Tibial nerve (tissue), 4 donors: ENCODE measurements at places on chromosomes 2 and 18.

GRCh38 chr2:143801561-143801960, 672.3 kb downstream of the ARHGAP15 start:
- no peak overlapping the region for H3K27ac ChIP-seq
- no peaks in the 10 kb centered on the region for H3K27me3 ChIP-seq
- no peak for DNase-seq
- no peak overlapping the region for H3K4me3 ChIP-seq

DNA sequence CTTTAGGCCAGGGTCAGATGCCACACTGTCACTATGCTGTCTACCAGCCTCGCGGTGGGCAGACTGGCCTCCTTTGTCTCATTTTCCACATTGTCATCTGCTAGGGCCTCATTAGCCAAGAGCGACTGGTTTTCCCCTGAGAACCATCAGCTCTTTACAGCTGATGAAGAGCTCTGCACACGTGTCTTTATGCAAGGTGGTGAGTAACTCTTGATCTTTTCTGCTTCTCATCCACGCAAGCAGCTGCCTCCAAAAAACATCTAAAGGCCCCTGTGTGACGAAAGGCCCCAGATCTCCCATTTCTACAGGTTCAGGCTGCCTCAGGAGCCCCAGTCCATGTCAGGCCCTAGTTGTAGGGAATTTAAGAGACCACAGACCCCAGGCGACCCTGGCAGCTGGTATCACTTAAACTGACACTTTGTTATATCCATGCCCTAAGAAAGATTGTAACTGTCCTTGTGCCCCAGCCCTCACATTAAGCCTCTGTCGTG, 52.9 kb downstream of the DPYSL5 start:
- no peaks in the 10 kb centered on the region for H3K27me3 ChIP-seq
- no peaks in the 10 kb centered on the region for H3K4me1 ChIP-seq
- no peak for DNase-seq
- H3K27ac ChIP-seq = no peak overlapping the region
- no peak overlapping the region for H3K4me3 ChIP-seq

DNA sequence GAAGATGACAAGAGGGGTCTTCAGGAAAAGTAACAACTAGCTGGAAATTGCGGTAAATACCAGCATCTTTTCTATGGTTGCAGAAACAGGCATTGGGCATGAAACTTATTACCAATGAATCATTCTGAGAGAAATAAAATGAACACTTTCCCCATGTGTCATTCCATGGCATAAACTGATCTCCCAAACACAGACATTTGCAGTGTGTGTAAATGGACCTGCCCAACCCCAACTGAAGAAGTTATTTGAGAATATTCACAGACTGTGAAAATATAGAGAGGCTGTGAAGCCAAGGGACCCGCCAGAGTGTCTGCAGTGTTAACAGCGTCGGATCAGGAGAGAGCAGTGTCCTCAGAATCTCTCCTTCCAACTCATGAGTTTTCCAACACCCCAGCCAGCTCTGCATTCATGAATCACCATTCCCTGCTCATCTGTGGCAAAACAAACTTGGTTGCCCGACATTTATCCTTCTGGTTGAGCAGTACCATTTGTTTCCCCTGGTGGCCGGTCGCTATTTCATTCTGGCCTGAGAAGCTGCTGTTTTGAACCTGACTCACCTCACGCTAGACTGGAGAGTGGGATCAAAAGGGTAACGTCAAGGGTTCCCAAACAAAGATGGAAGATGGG, 238.4 kb downstream of the PID1 start:
- H3K27me3 ChIP-seq = no peaks in the 10 kb centered on the region

- H3K4me1 ChIP-seq = peaks cover 52% of the 10 kb centered on the region
- H3K27ac ChIP-seq = peak overlapping the region; percentile 39
- no peak for DNase-seq
- H3K27me3 ChIP-seq = no peaks in the 10 kb centered on the region
- H3K4me3 ChIP-seq = no peak overlapping the region
- no peaks in the 10 kb centered on the region for H3K36me3 ChIP-seq
These were observed 3.7 kb downstream of the MYL12B start for GRCh38 chr18:3265564-3266033.

- no peaks in the 10 kb centered on the region for H3K27me3 ChIP-seq
- no peak overlapping the region for H3K4me3 ChIP-seq
- no peaks in the 10 kb centered on the region for H3K4me1 ChIP-seq
- H3K27ac ChIP-seq = no peak overlapping the region
- no peak for DNase-seq
These were observed 379.3 kb downstream of the SOX11 start for GRCh38 chr2:6071519-6071918.

DNA sequence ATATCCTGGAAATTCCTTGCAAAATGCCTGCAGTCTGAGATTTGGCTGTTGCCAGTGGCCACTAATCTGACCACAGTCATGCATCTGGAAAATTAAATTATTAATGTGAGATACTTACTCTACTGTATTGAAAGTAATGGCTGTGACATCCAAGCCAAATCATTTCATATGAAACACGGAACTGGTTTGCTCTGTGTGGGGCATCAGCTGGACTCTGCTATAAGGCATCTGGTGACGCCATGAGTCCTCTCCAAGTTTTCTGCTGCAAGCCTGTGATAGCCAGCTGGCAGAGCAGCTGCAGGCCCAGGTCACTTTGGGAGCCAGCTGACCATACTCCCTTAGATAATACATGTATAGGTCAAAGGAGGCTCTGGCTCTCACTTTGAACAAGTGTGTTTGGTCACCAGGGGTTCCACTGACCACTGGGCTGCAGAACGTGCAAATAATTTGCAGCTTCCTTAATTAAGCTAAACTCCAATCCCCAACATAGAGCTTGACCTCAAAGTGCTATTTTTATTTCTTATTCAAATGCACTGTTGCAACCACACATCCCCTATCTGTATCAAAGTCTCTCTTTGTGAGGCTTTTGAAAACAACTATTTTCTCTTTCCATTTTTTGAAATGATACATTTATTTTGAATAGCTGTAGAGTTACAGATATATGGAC, 152.9 kb downstream of the NCKAP5 start:
- no peak overlapping the region for H3K27ac ChIP-seq
- no peak overlapping the region for H3K4me3 ChIP-seq
- H3K27me3 ChIP-seq = no peaks in the 10 kb centered on the region
- peaks cover 12% of the 10 kb centered on the region for H3K4me1 ChIP-seq
- DNase-seq = no peak

DNA sequence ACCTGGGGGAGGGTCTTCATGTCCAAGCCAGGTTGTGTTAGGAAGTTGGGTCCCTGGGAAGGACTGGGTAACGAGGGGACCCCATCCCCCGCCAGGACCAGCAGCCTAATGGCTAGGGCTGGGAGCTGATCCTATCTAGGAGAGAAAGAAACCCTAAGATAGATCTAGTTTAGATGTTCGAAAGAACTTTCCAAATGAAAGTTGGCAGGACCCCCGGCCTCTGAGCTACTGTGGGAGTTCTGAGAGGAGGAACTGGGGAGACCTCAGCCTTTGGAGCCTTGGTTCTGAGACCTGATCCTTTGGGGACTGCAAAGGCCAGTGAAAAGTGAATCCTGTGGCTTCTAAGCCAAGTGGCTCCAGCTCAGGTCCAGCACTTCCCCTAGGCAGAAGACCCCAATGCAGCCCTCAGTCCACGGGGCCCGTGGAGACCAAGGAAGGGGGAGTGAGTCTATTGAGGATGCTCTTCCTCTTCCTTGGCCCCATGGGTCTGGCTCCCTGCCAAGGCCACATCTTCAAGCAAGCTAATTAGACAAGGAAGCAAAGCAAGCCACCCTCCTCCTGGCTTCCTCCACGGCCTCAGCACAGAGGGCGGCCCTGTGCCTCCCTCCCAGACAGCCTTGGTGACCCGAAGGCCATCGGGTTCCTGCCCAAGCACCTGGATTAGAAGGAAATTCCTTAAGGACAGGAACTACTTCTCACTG, 23.5 kb downstream of the CCT7 start:
- H3K36me3 ChIP-seq = no peaks in the 10 kb centered on the region
- DNase-seq = no peak
- no peak overlapping the region for H3K27ac ChIP-seq
- no peak overlapping the region for H3K4me3 ChIP-seq
- H3K27me3 ChIP-seq = no peaks in the 10 kb centered on the region
- H3K4me1 ChIP-seq = no peaks in the 10 kb centered on the region

DNA sequence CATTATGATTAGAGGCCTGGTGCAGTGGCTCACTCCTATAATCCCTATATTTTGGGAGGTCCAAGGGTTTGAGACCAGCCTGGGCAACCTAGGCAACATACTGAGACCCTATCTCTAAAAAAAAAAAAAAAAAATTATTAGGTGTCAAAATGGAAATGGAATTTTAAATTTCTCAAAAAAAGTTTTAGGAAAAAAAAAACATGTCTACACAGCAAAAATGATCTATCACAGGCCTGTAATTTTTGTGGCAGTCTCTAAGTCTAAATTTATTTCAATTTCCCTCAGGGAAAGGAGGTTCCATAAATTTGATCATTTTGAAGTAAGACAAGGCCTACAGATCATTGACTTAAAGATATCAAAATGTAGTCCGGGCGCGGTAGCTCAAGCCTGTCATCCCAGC, 16.3 kb downstream of the MRPL44 start:
- peaks cover 11% of the 10 kb centered on the region for H3K36me3 ChIP-seq
- H3K4me1 ChIP-seq = peaks cover 12% of the 10 kb centered on the region
- DNase-seq = no peak

DNA sequence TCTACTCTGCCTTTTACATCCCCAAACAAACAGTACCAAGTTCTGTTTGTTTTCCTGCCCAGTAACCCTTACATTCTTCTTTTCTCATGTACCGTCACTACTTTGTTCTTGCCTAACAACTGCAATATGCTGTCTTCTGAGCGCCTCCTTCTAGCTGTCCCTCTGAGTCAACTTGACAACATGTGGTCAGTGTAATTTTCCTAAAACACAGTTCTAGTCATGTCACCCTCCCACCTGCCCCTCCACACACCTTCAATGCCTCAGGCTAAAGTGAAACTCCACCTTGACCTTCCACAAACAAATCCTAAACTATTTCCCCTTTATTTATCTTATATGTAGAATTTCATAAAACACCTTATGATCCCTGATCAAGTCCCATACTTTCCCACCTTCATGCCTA, 124.6 kb upstream of the CD302 start:
- H3K4me3 ChIP-seq = no peak overlapping the region
- H3K36me3 ChIP-seq = no peaks in the 10 kb centered on the region
- no peak for DNase-seq
- no peak overlapping the region for H3K27ac ChIP-seq
- H3K4me1 ChIP-seq = peaks cover 3% of the 10 kb centered on the region
- H3K27me3 ChIP-seq = no peaks in the 10 kb centered on the region

DNA sequence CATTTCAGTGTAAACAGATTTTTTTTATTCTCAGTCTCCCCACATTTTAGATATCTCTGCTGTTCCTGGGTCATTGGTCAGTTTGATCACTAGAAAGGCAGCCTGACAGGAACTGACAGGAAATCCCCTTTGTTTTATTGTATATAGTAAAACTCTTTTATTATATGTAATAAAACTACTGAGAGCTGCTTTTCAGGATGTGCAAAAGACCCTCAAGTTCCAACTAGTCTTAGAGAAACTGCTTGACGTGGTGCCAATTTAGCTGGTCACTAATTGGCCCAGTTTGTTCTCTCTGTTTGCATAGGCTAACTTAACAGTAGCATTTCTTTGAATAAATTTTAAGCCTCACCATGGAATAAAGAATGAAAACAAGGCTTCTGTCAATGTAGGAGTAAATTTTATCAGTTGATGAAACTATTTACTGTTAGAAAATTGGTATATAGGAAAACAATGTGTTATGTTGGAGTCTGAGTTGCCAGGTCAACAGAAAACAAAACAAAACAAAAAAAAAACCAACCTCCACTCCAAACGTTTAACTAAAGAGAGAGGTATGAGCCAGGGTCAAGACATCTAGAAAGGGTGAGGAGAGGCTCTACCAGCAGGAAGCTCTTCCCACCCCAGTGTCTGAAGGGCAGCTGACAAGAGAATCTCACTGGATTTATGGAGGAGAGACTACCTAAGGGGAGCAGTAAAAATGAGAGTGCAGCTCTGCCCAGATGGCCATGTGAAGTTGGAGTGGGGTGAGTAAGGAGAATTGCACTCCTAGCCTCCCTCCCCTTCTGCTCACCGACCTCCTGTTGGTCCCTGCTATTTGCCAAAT, 184.6 kb downstream of the ST6GAL2 start:
- H3K27me3 ChIP-seq = no peaks in the 10 kb centered on the region
- no peak overlapping the region for H3K27ac ChIP-seq
- no peak overlapping the region for H3K4me3 ChIP-seq

GRCh38 chr2:200356321-200356720, 49.8 kb downstream of the SPATS2L start:
- H3K4me3 ChIP-seq = no peak overlapping the region
- H3K27ac ChIP-seq = no peak overlapping the region
- H3K36me3 ChIP-seq = no peaks in the 10 kb centered on the region
- peaks cover 4% of the 10 kb centered on the region for H3K4me1 ChIP-seq
- no peaks in the 10 kb centered on the region for H3K27me3 ChIP-seq
- DNase-seq = no peak

GRCh38 chr2:80008596-80008995, 296.0 kb downstream of the LRRTM1 start:
- no peaks in the 10 kb centered on the region for H3K27me3 ChIP-seq
- DNase-seq = no peak
- no peaks in the 10 kb centered on the region for H3K4me1 ChIP-seq
- no peaks in the 10 kb centered on the region for H3K36me3 ChIP-seq
- H3K4me3 ChIP-seq = no peak overlapping the region

DNA sequence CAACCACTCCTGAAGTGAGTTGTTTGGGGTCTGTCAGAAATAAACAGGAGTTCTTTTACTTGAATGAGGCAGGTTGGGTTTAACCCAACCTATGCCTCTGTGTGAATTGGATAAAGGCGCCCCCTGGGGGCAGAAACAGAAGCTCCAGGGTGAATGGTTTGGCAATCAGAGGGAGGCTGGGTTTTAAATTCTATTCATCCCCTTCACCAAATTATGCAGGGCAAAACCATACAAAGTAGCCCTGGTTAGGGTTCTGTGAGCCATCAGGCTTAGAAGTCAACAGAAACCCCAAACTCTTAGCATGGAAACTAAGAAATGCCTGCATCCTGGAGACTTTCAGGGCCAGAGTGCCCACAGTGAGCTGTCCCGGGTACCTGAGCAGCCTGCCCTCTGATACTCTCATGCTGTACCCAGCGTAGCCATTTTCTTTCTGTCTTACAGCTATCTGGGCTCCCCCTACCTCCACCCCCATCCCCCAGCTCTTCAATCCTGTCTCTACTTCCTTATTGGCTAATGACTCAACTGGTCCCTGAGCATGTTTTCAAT, 241.5 kb downstream of the ICOS start:
- H3K4me3 ChIP-seq = no peak overlapping the region
- H3K27me3 ChIP-seq = no peaks in the 10 kb centered on the region
- no peaks in the 10 kb centered on the region for H3K36me3 ChIP-seq
- DNase-seq = peak; percentile 64
- H3K4me1 ChIP-seq = no peaks in the 10 kb centered on the region

DNA sequence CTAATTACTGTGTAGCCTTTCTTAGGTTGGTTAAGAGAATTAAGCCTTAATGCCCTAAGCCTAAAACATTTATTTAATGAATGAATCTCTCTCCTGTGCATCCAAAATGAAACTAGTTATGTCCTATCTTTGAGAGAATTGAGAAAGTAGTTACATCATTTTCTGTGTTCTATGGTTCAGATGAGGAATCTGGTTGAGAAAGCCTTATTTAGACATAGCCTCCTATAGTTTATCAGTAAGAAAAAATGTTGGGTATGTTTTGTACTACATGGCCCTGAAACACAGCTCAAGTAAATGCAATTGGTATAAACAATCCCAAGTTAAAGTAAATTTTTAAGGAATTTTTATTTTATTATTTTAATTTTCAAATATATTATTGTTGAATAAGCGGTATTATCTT, 25.9 kb upstream of the RAMP1 start:
- no peaks in the 10 kb centered on the region for H3K27me3 ChIP-seq
- no peak overlapping the region for H3K27ac ChIP-seq
- H3K4me1 ChIP-seq = no peaks in the 10 kb centered on the region
- no peak for DNase-seq
- no peak overlapping the region for H3K4me3 ChIP-seq
